ENCODE measurements at places on chromosomes 2 and 18. TPM values are rescaled to one million over a fixed set of nuclear protein-coding genes. Genes with fewer than 3 reads are reported as not detected.

Gene FAM124B
- 8.5 TPM for polyA plus RNA-seq

Gene PLGLB1
- polyA plus RNA-seq, result 3.6 TPM

Gene ZNF638
- polyA plus RNA-seq, result 79.0 TPM

Gene NBAS
- polyA plus RNA-seq, result 36.0 TPM

Gene IL18R1
- 2.0 TPM for polyA plus RNA-seq

Gene TCF7L1
- 41.9 TPM for polyA plus RNA-seq

Gene TWIST2
- 7.6 TPM for polyA plus RNA-seq

Gene RNF125
- polyA plus RNA-seq, result 14.1 TPM

Gene C2orf92
- 7.3 TPM for polyA plus RNA-seq

Gene ALLC
- polyA plus RNA-seq, result not detected

Gene LIMS4
- polyA plus RNA-seq, result 2.9 TPM

Gene KCNF1
- polyA plus RNA-seq, result 4.5 TPM

Gene POTEJ
- polyA plus RNA-seq, result not detected

Gene SRD5A2
- 0.05 TPM for polyA plus RNA-seq

Gene SLC5A7
- 0.22 TPM for polyA plus RNA-seq

Gene TRIB2
- polyA plus RNA-seq, result 55.0 TPM

Gene TBR1
- 0.04 TPM for polyA plus RNA-seq

Gene ADRA2B
- polyA plus RNA-seq, result 3.4 TPM

Gene COL4A4
- polyA plus RNA-seq, result 0.09 TPM

Gene DLX1
- polyA plus RNA-seq, result 0.32 TPM

Gene RAD51AP2
- polyA plus RNA-seq, result 0.16 TPM

Gene IL1RL1
- polyA plus RNA-seq, result 0.38 TPM

Gene SGO2
- polyA plus RNA-seq, result 7.2 TPM

Gene HOXD8
- polyA plus RNA-seq, result 40.7 TPM

Gene RESP18
- not detected for polyA plus RNA-seq

Gene ASAP2
- polyA plus RNA-seq, result 21.4 TPM

Gene ARHGAP28
- polyA plus RNA-seq, result 17.8 TPM

Gene TPO
- polyA plus RNA-seq, result 0.16 TPM

Gene REG3G
- not detected for polyA plus RNA-seq

Gene GPR55
- polyA plus RNA-seq, result 0.14 TPM

Gene ITGB6
- 50.6 TPM for polyA plus RNA-seq

Gene MRPL30
- polyA plus RNA-seq, result 35.6 TPM

Gene ANO7
- polyA plus RNA-seq, result 0.71 TPM

Gene ACTR2
- polyA plus RNA-seq, result 140 TPM

Gene FBXO36
- polyA plus RNA-seq, result 2.5 TPM

Gene STPG4
- polyA plus RNA-seq, result not detected

Gene ZCCHC2
- 8.1 TPM for polyA plus RNA-seq

Gene KCNJ3
- 0.77 TPM for polyA plus RNA-seq

Gene MC5R
- 1.1 TPM for polyA plus RNA-seq

Gene LAMA3
- polyA plus RNA-seq, result 14.4 TPM

Data from muscle of back (tissue), 13 donors.